Effector CD4-positive, alpha-beta T cell (primary cell): ENCODE measurements at places on chromosomes 7 and 10.

- DNase-seq: no peak
These were observed 494 bp upstream of the RHBDD2 start for GRCh38 chr7:75878312-75878768.

- DNase-seq: no peak
These were observed 176.2 kb downstream of the TWIST1 start for GRCh38 chr7:18941207-18941606.

DNA sequence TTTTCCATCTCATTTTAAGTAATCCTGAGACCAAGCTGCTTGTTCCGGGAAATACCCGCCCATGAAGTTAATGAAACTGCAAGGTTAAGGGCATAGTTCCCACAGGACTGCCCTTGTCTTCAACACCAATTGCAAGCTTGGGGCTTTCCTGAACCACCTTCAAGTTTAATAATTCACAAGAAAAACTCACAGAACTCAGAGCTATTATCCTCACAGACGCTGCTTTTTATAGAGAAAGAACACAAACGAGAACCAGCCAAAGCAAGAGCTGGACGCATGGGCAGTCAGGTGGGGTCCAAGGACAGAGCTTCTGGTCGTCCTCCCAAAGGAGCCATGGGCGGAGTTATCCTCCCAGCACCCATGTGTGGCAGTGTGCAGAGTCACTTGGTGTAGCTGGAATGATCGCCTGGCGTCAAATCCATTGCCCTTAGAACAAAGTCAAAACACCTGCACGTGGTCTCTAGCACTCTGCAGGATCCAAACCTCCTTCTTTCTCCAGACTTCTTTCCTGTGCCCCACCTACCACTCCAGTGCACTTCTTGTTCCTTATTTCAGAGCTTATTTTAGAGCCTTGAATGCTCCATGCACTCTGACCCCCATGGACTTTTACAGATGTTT is 56.7 kb downstream of the SNX10 start:
- DNase-seq: no peak

DNA sequence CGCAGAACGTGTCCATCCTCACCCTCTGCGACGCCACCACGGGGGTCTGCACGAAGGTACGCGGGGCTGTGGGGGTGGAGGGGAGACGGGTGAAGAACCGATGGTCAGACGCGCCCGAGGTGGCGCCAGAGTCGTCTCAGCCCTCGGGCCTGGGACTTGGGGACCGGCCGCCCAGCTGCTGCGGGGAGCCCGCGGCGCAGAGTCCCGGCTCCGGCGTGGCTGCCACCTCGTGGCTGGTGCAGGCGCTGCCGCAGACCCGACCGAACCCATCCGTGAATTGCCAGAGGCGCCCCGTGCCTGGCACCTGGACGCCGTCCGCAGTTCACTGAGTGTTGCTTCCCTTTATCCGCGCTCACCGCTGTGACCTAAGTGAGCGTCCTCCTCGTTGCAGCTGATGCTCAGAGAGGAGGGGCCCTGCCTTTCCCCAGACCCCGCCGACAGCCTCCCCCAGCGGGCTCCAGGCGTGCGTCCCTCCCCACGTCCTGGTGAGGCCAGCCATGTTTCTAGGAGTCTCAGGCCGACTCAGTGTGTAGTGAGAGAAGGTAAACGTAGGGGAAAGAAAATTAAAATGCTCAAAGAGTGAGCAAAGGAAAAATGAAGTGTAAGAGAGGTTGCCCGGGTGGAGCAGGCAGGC is 208.7 kb downstream of the PAXIP1 start:
- DNase-seq: no peak

DNA sequence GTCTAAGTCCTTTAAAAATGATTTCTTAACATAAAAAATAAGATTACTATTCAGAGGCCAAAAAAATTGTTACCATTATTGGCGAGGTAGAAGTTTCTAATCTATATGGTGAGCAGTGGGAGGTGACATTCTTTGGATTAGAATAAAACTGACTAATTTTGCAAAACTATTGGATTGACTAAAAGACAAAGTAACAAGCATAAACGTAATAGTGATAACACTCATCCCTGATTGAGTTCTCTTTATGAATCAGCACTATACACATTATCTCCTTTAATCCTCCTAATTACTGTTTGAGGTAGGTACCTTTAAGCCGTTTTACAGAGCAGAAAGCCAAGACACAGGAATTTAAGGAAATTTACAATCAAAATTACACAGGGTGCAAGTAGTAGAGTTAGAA is 139.2 kb upstream of the NRP1 start:
- no peak for DNase-seq

GRCh38 chr10:119131512-119132240 is 27.8 kb downstream of the DENND10 start:
- DNase-seq: no peak

- no peak for DNase-seq
These were observed 75.3 kb downstream of the C10orf90 start for GRCh38 chr10:126595160-126595559.

- no peak for DNase-seq
These were observed 13.1 kb downstream of the DDC start for GRCh38 chr7:50552139-50552538.

DNA sequence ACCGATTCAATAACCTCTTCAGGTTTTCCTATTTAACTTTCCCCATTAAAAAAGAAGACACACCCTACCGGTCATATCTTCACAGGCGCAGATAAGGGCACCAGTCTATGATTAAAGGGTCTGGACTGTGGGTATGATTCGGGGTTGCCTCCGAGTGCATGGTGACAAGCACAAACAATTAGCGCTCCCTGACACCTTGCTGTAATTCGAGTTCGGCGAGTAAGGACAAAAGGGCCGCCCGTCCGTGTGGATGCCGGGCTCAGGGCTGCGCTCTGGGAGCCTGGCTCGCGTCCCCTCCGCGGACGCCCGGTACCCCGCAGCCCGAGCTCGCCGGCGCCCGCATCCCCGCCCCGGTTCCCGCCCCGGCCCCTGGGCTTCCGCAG is 111.9 kb upstream of the RHEB start:
- peak; percentile 19 for DNase-seq

- no peak for DNase-seq
These were observed 29.9 kb downstream of the VWDE start for GRCh38 chr7:12373580-12374263.

DNA sequence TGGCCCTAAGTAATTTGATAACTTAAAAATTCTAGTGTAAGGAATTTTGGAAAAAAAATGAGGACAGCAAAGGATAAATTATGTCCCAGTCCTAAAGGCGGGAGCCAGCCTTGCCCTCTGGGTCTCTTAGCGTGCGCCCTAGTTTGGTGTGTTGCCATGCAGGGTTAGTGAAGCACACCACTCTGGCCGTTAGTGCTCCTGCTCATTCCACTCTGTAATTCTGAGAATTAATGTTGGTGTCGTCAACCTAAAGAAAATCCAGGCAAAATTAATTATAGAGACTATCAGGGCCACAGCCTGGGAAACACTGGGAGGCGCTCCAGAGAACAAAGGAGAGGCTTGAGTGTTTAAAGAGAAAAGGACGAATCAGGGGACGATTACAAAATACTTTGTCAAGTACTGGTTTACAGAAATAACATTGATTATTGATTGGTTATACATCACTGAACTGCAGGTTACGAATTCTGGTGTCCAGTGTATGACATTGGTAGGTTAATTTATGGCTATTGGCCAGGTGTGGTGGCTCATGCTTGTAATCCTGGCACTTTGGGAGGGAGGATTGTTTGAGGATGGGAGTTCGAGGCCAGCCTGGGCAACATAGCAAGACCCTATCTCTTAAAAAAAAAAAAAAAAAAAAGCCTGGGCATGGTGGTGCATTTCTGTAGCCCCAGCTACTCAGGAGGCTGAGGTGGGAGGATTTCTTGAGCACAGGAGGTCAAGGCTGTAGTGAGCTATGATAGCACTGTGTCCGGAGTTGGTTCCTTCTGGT is 5.8 kb downstream of the DYNC2I1 start:
- DNase-seq: no peak

- no peak for DNase-seq
These were observed 103.9 kb upstream of the EFCAB10 start for GRCh38 chr7:105685161-105685560.

- DNase-seq: no peak
These were observed 430.7 kb downstream of the PARD3 start for GRCh38 chr10:34384372-34384771.

DNA sequence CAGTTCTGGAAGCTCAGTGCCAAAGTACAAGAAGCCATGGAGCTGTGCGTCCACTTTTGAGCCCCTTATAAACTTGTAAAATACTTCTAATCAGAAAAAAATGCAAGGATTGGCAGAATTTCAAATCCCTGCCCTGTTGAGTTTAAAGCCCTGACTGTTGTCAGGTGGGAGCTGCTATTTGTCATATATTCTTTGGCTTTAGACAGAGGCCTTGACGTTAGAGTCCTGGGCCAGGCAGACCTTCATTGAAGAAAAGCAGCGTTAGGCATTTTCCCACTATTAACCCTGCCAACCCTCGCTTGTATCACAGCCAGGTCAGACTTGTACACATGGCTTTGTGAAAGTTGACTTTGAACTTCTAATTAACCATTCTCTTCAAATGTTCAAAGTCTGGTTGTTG is 155.4 kb downstream of the TWIST1 start:
- DNase-seq: no peak

- DNase-seq: no peak
These were observed 750.7 kb upstream of the SORCS1 start for GRCh38 chr10:107915215-107915610.

GRCh38 chr7:40329601-40330153 is 194.9 kb downstream of the SUGCT start:
- no peak for DNase-seq

- DNase-seq: no peak
These were observed 3.4 kb downstream of the EVX1 start for GRCh38 chr7:27245798-27246691.

- no peak for DNase-seq
These were observed 49.2 kb downstream of the ADRA2A start for GRCh38 chr10:111126077-111126476.

- no peak for DNase-seq
These were observed 575.6 kb downstream of the ARL4A start for GRCh38 chr7:13262929-13263530.

GRCh38 chr7:30133736-30134610 is 813 bp upstream of the MTURN start:
- no peak for DNase-seq

DNA sequence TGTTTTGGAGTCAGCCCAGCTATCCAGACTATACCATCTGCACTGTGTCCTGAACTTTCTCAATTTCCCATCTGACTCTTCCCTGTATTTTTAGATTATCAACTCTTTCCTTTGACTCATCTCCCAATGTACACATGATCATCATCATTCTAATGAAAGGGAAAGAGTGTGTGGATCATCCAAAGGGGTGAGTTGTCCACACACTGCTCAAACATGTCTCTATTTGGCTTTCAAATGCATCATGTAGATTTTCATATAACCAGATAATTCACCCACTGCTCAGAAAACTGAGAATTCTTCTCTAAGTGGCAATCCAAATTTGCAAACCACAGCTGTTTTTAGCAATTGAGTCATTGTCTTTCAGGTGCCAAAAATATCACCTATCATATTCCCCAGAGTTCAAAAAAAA is 190.2 kb upstream of the HPS1 start:
- no peak for DNase-seq

- DNase-seq: no peak
These were observed 97.7 kb downstream of the NRCAM start for GRCh38 chr7:108358553-108358952.

DNA sequence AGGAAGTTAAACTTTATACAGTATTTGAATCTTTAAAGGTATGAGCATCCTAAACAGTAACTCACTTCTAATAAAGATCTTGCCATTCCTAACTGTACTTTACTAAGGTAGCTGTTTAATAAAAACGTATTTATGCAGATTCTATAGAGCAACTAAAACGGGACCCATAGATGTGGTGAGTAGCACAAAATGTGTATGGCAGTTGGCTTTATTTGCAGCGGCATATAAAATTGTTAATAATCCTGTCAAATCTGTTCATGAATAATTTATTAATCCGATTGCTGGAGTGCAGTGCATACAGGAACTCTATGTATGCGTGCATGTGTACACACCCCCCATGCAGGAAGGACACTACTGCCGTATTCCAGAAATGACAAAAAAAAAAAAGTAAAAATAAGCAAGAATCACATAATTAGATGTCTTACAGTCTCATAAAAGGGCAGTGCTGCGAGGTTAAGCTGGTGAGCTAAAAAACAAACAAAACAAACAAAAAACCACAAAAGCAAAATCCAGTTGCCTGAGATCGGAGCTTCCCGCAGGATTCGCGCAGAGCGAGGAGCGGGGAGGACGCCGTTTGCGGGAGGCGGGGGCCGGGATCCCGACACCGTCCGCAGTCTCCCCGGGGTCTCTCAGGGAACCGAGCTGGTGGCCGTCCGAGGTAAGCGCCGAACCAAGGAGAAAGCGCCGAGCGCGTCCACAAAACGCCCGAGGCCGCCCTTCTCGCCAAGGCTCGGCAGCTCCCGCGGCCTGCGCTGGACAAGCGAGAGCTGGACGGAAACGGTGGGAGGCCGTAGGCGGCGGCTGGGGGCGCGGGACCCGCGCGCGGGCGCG is 518 bp upstream of the COMMD3 start:
- no peak for DNase-seq

GRCh38 chr7:45699015-45699309 is 124.8 kb downstream of the ADCY1 start:
- no peak for DNase-seq

- DNase-seq: no peak
These were observed 8.9 kb downstream of the AGFG2 start for GRCh38 chr7:100547872-100548271.

DNA sequence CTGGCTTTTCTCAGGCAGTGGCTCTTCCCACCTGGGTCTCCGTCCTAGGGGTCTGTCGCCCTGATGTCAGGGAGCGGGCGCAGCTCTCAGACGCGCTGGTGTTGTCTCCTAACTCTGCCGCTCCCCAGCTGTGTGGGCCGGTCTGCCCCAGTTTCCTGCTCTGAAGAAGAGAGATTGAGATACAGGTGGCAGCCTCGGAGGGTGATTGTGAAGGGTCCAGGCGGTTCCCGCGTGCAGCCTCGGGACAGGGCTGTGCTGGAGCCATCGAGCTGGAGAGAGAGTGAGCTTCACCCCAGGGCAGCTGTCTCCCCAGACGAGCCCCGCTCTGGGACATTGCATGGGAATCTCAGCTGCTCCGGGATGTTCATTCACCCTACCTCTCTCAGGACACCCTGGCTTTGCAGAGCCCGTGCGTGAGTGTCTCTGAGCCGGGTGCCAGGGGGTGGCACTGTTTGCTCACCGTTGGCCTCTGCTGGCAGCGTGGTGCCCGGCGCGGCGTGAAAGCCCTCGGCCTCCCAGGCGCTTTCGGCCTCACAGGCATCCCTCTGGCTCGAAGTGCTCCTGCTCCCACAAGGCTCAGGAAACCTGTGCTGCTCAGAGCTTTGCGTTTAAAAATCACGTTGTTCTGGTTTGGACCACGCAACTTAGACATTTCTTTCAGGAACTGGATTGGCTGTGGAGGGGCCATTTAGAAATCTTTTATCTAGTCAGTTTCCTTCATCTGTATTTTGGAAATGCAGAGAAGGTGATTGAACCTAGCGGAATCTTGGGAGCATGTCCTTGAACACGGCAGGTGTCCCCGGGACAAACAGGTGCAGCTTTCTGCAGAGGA is 33.8 kb upstream of the ZFAND2A start:
- no peak for DNase-seq
